ENCODE measurements at places on chromosomes 4 and X.

GRCh38 chrX:153378607-153379006 is 22.5 kb downstream of the PNMA6E start:
- DNase-seq: no peak

GRCh38 chr4:33323393-33323792 is 2603.2 kb downstream of the PCDH7 start:
- no peak for DNase-seq

- DNase-seq: no peak
Measured at GRCh38 chr4:110610620-110610939, 12.3 kb downstream of the PITX2 start.

GRCh38 chr4:87375719-87376291 is 15.2 kb downstream of the HSD17B11 start:
- DNase-seq: peak; percentile 23

- DNase-seq: no peak
Measured at GRCh38 chr4:116899561-116899960, 185.8 kb downstream of the TRAM1L1 start.

DNA sequence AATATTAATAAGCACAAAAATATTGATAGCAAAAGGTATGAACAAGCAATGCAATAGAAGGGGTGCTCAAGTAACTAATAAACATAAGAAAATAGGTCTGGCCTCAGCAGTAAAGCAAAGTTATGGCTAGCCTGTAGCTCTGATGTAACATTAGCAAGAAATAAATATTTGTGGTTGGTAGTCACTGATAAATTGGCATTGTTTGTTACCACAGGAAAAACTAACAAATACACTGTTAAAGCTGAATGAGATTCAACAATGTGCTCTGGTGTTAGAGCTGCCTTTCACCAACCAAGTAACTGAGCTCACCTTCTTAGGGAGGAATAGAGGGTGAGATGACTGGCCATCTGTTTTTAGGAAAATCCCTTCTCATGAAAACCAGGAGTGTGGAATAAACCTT is 71.4 kb downstream of the AREG start:
- no peak for DNase-seq

GRCh38 chrX:18983666-18984380 is at the start of gene PHKA2:
Gene PHKA2, minus strand, starts transcription at chrX:18984114. Its CDS starts 182 bp downstream, at chrX:18983932.
- no peak for DNase-seq

DNA sequence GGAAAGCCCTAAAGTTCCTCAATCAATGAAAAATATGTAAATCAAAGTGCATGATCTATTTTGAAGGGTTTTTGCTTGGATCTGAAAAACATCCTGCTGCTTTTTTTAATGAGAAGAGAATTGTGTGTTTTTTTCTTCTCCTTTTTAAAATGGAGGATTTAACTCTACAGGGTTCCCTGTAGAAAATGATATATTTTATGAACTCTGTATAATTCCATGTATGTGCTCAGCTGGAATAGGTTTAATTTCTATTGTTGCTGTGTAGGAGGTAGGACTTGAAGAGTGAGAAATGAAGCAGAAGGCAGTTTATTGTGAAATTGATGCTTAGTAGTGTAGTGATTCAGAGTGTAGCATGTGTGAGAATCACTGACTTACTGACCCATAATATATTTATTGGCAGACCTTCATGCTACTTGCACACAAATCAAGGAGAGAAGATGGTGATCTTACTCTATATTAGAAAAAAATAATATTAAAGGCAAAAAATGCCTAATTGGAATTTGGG is 286.8 kb upstream of the FSTL5 start:
- DNase-seq: no peak

- no peak for DNase-seq
Measured at GRCh38 chr4:1985780-1986577, 22.8 kb downstream of the NELFA start.

Measured in HTR-8/SVneo (cell line).